ENCODE measurements at places on chromosomes 6 and 20.
A peak's percentile ranks its signal among the peaks of the same experiment; 100 is the strongest.

DNA sequence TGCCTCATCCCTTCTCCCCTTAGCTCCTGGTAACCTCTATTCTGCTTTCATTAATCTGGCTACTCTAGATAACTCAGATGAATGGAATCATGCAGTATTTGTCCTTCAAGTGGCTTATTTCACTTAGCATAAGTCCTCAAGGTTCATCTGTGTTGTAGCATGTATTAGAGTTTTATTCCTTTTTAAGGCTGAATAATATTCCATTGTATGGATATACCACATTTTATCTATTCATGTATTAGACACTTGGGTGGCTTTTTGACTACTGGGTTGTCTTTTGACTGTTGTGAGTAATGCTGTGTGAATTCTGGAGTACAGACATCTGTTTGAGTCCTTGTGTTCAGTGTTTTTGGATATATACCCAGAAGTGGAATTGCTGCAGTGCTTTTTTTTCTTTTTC, 58.4 kb downstream of the PHF20 start:
- DNase-seq, result no peak

DNA sequence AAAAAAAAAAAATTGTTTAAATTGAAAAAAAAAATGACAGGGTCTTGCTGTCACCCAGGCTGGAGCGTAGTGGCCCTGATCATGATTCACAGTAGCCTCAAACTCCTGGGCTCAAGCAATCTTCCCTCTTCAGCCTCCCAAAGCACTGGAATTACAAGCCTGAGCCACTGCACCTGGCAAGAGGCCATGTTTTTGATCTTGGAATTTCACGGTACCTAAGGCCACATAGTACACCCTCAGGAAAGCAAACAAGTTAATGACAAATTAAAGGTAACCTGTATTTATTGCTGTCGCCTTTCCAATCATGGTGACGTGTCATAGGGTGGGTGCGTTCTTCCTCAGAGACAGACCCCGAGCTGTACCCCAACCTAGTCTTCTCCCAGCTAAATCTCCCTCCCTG, 79.2 kb downstream of the LINC00237 start:
- DNase-seq, result no peak

DNA sequence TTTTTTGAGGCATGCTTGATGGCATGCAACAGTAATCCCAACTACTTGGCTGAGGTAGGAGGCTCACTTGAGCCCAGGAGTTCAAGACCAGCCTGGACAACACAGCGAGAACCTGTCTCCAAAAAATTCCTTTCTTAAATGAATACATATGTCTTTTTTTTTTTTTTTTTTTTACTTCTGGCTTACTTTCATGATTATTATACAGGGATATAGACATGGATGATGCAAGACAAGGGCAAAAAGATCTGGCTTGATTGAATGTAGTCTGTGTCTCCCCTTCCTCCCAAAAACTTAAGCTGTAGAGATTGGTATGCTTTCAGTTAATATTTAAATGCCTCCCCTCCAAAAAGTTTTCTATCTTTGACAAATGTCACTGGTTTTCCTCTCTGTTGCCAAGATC, 7.6 kb downstream of the SNX3 start:
- no peak for DNase-seq

GRCh38 chr20:38751360-38751976, 3.2 kb downstream of the ACTR5 start:
- DNase-seq, result no peak

GRCh38 chr20:38180781-38181180, 15.7 kb upstream of the TGM2 start:
- no peak for DNase-seq

- no peak for DNase-seq
Measured at GRCh38 chr6:10082385-10082784, 332.5 kb downstream of the TFAP2A start.

DNA sequence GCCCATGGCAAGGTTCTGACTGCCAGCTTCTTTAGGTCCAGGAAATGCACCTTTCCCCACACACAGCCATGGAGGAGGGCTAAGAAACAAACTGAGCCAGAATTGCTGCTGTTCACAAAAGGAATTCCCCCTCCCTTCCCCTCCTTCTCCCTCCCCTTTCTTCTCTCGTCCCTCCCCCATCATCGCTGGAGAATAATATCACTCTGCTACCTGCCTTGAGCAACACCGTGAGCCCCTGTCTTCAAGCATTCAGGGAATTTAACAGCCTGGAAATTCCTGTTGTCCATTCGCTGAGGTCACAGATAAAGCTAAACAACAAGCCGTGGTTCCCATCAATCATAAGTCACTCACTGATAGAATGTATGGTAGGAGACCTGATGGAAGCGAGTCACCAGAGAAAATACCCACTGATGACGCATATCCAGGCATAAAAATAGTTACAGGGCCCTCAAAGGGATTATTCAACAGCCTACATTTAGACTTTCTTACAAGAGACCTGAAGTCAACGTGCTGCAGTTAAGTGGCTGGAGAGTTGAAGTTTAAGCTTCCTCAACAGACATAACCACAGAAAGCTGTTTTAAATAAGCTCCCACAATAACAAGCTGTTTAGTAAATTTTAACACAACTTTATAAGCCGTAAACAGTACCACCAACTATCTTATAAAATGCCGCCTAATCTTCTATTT, 59.7 kb downstream of the HIVEP2 start:
- peak; percentile 62 for DNase-seq

- no peak for DNase-seq
Measured at GRCh38 chr6:30714263-30714662, 2.8 kb downstream of the MDC1 start.

DNA sequence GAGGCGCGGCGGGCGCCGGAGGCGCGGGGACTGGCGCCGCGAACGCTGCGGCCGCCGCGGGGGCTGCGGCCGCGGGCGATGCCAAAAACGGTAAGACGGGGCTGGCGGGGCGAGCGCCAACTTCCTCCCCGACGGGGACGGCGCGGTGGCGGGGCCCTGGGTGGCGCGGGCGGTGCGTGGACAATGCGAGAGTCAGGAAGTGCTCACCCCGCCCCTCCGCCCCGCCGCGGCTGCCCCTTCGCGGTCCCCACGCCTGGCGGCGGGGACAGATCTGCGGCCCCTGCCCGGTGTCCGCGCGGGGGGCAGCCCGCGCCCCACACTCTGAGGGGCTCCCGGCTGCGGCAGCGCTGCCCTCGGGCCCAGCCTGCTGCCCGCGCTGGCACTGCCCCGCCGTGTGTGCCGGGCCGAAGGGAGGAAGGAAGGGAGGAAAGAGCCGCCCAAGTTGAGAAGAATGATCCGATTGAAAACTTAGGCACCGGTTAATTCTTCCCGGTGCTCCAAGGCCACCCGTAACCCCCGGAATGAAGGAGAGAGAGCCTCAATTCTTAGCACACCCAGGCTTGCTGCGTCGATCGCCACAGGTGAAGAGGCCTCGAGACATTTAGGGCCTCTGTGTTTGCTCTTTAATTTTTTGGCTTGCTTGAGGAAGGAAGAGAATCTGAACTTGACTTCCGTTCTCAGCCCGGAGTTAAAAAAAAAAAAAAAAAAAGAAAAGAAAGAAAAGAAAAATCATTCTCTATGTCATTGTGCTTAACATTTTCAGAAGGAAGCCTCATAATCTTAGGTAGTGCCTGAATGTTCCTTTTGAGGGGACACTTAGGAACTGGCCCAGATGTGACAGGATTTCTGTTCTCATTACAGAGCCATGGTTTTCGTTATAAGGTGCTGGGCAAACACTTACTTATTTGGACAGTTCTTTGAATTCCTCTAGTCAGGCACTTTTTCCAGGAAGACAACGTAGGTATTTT, 982 bp downstream of the HECA start:
- DNase-seq, result no peak

DNA sequence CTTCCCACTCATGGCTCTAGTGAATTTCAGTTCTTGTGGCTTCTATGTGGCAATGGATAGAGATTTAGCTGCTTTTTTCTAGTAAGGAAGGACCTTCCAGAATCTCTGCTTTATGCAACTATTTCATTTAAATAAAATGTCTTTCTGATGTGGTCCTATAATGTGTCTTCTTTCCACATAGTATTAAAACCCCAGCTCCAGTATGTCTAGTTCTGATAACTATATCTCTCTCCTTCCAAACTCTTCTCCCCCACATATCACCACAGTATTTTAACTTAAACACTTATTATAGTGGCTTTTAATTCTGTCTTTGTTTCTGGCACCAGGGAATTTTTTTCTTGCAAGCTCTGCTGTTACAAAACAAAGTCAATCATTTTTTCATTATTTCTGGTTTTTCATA, 40.6 kb upstream of the SUMO4 start:
- DNase-seq, result no peak

GRCh38 chr20:32057656-32058184, 5.7 kb downstream of the HCK start:
- DNase-seq, result no peak

All from right renal pelvis (tissue), 4 donors.